Neural cell (in vitro differentiated cells): ENCODE measurements at places on chromosomes 11 and 22. TPM values are rescaled to one million over a fixed set of nuclear protein-coding genes. Genes with fewer than 3 reads are reported as not detected.

CRACR2B gene
- 1.2 and 6.5 TPM in 2 replicates for polyA plus RNA-seq

BBOX1 gene
- not detected in 2 replicates for polyA plus RNA-seq

PRAME gene
- not detected in 2 replicates for polyA plus RNA-seq

SCO2 gene
- polyA plus RNA-seq, result 8.1 and 9.6 TPM in 2 replicates

PRR14L gene
- 14.3 and 15.1 TPM in 2 replicates for polyA plus RNA-seq

USH1C gene
- 0.67 TPM in 1 of 2 replicates, not detected in the other for polyA plus RNA-seq

OR8H1 gene
- not detected in 2 replicates for polyA plus RNA-seq

MS4A15 gene
- not detected in 2 replicates for polyA plus RNA-seq

PIH1D2 gene
- 4.7 and 12.2 TPM in 2 replicates for polyA plus RNA-seq

PANX2 gene
- 3.4 and 6.4 TPM in 2 replicates for polyA plus RNA-seq

CDK2AP2 gene
- 18.1 and 22.4 TPM in 2 replicates for polyA plus RNA-seq

KCNK4 gene
- polyA plus RNA-seq, result 0.60 and 1.0 TPM in 2 replicates

CHRM1 gene
- polyA plus RNA-seq, result not detected in 2 replicates

PARVA gene
- polyA plus RNA-seq, result 0.94 and 1.0 TPM in 2 replicates

GVQW3 gene
- polyA plus RNA-seq, result 17.2 and 24.0 TPM in 2 replicates

C11orf86 gene
- not detected in 2 replicates for polyA plus RNA-seq

PHF21B gene
- 49.5 and 56.4 TPM in 2 replicates for polyA plus RNA-seq

CNGA4 gene
- polyA plus RNA-seq, result not detected in 2 replicates

TMEM151A gene
- 5.3 and 8.4 TPM in 2 replicates for polyA plus RNA-seq

FOLR1 gene
- not detected in 2 replicates for polyA plus RNA-seq

KRTAP5-10 gene
- polyA plus RNA-seq, result 0.62 TPM in 1 of 2 replicates, not detected in the other

KDM4E gene
- not detected in 2 replicates for polyA plus RNA-seq

MMP1 gene
- not detected in 2 replicates for polyA plus RNA-seq

PLAAT2 gene
- not detected in 2 replicates for polyA plus RNA-seq

CD248 gene
- polyA plus RNA-seq, result not detected in 2 replicates

TOB2 gene
- 8.2 and 9.1 TPM in 2 replicates for polyA plus RNA-seq

PKDREJ gene
- not detected in 2 replicates for polyA plus RNA-seq

PDE2A gene
- 11.6 and 18.6 TPM in 2 replicates for polyA plus RNA-seq

RIMBP3B gene
- 0.26 and 0.66 TPM in 2 replicates for polyA plus RNA-seq
